Activated T-helper 1 cell treated with Interleukin-2 at 50 U/mL for 16 hours (primary cell): ENCODE measurements at places on chromosomes 12 and 14.

DNA sequence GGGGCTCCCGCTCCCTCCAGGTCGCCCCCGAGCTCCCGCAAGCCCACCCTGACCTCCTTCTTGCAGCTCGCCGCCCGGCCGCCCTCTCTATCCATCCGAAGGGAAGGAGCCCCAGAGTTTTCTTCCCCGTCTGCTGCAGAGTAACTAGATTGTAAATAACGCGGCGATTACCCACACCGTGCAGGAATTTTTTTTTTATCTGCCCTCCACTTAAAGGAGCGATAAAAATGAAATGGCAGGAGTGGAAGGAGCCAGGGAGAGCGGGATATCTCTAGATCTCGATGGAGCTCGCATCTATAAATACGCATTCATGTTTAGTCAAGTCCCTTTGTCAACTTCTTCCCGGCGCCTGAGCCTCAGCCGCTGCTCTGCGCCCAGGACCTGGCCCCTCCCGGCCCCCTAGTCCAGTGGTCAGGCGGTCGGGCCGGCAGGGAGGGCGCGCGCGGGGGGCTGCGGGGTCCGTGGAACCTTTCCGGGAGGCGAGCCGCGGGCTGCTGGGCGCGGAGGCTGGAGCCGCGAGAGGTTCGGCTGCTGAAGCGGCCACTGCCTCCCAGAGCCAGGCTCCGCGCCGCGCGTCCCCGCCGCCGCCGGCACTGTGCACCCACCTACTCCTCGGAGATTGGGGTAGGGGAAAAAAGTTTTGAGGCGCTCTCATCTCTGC, 386.0 kb downstream of the BCAT1 start:
- DNase-seq, result no peak

DNA sequence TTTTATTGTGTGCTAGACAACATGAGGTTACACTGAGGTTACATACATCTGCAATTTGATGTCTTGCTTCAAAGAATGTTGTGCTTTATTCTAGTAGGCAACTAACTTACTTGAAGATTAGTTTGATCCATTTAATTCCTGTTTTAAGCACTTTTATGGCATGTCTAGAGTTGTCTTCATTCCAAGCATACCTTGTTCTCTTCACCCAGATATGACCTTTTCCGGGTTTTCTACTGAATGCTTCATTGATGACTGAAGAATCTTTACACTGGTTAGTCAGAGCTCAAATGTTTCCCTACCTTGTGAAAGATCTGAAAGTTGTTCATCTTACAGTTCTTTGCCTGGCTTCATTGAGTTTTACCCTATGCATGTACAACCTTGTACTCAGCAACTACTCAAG, 274.0 kb upstream of the KITLG start:
- DNase-seq, result no peak

- DNase-seq, result no peak
These were observed 6.6 kb downstream of the IL31 start for GRCh38 chr12:122167356-122167925.

DNA sequence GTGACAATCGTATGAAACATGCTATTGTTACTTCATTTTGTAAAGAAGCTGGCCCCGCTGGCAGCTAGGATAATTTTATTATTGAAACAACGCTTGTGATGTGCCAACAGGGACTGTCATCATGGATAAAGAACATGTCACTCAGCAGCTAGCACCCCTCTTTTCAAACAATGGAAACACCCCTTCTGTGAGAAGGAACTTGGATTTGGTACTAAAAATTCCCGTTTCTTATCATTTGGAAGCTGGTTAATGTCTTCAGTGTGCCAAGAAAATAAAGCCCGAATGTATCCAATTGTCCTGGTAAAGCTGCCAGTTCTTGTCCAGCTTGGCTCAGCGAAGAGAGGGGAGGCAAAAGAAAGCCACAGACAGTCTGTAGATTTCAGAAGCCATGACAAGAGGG, 186.6 kb downstream of the PHLDA1 start:
- no peak for DNase-seq

- DNase-seq, result no peak
These were observed 60.8 kb upstream of the EIF5 start for GRCh38 chr14:103273145-103273744.

DNA sequence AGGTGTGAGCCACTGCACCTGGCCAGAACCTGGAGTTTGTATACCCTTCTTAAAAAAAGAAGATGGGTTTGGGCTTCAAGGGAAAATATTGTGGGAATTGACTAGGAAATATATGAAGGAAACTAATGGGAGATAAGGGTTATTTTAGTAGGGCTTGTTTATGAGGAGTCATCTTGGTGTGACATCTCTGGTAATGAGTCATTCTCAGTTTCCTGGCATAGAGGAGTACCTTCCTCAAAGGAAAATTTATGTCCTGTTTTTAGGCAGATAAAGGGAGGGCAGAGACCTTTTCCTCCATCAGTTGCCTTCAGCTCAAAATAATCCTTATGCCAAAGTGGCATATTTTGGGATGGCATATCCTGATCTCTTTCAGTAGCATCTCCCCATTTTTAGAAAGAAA, 30.6 kb upstream of the NFKBIA start:
- no peak for DNase-seq

DNA sequence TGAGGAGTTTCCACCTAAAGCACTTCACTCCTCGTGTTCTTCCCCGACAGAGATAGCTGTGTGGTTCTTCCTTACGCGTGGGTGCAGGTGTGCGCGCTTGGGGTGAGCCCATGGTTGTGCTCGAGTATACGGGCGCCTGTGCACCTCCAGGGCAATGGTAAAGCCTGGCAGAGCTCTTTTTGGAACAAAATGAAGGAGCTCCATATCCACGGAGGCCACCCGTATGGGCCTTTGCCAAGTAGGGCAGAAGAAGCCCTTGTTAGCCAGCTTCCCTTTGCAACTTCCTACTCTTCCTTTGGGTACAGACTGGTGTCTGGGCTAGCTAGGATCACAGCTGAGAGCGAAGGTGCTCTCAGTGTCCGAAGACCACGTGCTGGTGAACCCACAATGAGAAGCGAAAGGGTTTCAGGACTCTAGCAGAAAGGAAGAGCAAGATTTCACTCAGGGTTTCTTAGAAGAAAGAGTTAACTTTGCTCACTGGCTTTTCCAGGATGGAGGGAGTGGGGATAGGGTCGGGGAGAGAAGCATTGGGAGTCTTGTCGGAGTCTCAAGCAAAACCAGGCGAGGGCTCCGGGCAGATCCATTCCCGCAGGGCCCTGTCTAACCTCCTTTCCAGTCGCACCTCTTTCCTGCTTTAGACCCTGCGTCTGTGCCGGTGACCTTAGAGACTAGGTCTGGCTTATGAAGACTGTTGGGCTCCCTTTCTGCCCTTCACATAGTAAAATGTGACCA, 960 bp upstream of the LRFN5 start:
- DNase-seq, result no peak
